ENCODE measurements at places on chromosomes 16 and 17.

DNA sequence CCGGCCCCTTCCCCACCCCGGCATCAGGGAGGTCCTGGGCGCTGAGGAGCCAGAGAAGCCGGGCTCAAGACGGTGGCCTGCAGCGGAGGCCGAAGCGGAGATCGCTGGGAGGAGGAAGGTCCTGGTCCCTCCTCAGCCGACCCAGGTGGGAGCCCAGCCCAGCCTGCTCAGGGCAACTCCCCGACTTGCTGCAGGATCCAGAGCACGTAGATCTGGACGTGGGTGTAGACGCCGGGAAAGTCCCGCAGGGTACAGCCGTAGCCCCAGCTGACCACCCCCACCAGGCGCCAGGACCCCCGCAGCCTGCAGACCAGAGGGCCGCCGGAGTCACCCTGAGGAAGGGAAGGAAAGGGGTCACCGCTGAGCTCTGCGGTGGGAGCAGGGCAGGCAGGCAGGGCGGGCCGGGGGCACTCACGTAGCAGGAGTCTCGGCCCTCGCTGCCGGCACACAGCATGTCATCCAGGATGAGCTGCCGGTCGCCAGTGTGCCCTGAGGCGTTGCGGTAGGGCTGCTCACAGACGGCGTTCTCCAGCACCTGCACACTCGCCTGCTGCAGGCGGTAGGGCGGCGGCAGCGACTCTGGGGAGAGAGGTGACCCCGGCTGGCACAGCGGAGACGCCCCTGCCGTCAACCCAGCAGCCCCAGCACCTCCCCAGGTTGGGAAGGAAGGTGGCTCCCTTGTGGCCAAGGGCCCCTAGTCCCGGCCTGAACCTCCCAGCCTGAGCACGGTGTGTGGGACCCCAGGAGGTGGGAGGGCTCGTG, 5.4 kb downstream of the TPSD1 start:
- no peak for DNase-seq

DNA sequence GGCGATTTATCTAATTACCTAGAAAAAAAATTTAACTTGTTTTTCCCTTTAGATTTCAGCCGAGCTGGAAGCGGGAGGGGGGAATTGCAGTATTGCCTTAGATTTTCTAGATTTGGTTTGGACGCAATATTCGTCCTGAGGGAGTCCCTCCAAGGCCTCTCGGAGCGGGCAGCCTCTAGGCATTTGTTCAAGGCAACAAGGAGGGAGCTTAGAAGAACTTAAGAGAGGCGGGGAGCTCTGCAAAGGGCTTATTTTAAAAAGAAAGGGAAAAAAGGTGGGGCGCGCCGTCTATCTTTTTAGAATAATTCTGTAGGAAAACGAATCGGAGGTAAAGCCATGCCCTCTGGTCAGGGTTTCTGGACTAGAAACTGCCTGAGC, 407 bp upstream of the TMEM94 start:
- no peak for DNase-seq

DNA sequence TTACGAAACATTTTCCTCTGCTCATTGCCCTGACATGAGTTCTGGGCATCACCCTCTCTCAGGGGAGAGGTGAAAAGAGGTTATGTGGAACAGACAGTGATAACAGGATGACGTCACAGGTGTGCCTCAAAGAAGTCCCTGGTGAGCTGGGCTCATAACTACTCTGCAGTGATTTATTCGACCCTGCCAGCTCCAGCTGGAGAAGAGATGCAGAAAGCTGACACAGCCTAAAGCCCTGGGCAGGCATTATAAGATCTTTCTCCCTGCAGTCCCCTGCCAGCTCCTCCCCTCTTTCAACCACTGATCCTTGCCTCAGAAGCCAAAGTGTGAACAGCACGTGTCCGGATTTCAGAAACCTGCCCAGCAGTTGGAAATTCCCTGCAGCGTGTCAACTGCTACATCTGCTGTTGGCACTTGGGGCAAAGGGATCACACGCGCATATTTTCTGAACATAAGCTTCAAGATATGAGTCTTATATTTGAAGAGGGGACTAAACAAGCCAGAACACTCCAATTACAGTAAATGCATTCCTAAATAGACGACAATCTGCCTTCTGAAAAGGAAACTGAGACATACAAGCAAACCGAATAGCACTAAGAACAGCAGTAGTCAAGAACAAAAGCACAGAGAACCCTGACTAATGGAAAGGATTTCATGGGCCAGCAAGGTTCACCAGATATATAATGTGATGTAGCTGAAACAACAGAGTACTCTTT, 80.5 kb downstream of the SMG6 start:
- DNase-seq, result no peak

DNA sequence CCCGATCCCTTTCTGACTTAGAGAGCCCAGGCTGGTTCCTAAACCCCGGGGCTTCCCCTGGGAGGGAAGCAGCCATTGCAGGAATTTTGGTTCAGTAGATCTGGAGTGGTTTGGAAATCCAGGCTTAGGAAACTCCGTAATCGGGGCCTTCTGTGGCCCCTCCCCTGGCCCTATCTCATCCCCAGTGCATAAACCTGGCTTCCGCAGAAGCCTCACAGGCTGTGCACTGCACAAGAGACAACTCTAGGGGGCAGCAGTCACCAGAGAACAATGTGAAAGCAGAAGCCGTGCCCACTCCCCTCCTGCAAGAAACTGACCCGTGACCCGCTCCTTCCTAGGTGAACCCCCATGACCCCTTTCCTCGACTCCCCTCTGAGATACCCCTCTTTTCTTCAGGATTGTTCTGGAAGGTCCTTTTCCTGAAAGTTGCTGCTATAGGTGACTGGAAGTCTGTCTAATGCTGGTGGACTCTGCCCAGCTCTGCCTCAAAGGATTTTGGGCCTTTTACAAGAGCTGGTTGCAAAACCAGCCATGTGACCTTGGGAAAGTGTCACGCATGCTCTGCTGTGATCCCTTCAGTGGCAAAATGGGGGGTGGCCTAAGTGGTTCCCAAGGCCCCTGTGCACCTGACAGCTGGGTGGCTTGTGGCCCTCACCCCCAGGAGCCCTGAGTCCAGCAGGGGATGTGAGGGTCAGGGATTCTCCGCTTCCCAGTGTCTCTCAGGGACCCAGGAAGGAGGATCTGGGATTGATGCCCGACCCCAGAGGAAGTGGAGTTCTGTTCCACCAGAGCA, 14.4 kb downstream of the GUCY2D start:
- DNase-seq, result no peak

DNA sequence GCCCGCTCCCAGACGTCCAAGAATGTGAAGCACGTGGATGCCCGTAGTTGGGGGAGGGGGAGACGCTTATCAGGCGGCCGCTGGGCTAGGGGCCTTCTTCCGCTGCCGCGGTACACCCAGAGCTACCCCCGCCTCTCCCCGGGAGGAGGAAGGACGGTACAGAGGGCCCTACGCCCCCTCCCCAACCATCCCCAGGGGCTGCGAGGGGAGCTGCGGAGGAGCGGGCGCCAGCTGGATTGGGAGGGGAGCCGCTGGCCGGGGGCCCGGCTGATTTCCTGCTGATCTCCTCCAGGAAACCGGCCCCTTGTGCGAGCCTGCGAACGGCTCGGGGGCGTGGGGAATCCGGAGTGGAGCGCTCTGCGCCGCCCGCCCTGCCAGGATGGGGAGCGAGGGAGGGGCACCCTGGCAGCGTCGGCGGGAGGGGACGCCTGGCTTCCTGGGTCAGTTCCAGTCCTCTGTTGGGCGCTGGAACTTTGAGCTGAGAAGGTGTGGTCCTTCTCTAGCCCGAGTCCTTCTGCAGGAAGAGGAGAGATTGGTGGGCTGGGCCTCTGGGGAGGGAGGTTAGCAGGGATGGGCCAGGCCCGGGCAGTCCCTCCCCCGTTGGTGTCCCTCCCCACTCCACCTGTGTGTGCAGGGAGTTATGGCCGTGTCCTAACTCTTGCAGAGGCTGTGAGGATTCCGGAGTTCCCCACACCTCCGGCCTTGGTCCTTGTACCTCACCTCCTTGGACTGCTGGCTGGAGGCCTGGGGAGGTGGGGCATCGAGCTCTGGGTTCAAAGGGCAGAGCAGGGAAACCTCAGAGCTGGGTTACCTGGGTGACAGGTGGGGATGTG, 19.2 kb downstream of the GJD3 start:
- DNase-seq, result no peak

DNA sequence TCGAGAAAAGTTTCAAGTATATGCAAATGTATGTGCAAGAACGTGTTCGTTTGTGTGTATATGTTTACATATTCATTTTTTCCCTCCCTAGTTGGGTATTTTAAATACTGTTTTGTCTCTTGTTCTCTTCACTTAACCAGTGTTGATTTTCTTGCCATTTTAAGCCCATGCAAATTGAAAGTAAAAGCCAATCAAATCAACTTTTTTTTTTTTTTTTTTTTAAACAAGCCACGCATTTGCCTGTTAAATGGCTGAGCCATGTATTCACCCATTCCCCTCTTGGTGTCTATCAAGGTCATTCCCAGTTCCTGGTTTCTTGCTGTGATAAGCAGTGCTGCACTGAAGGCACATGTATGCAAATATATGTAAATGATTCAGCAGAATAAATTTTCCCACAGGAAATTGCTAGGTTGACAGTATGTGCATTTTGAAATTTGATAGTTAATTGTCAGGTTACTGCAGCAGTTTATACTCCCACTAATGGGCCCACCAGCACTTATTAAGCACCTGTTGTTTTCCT, 12.2 kb downstream of the ABCC1 start:
- no peak for DNase-seq

GRCh38 chr17:67272312-67273047, 27.5 kb upstream of the HELZ start:
- DNase-seq, result no peak

GRCh38 chr17:14923981-14924380, 341.1 kb downstream of the PMP22 start:
- DNase-seq, result no peak
